Inflammatory macrophage treated with lipopolysaccharide for 4 hours (primary cell): ENCODE measurements at places on chromosomes 2 and 18.

DNA sequence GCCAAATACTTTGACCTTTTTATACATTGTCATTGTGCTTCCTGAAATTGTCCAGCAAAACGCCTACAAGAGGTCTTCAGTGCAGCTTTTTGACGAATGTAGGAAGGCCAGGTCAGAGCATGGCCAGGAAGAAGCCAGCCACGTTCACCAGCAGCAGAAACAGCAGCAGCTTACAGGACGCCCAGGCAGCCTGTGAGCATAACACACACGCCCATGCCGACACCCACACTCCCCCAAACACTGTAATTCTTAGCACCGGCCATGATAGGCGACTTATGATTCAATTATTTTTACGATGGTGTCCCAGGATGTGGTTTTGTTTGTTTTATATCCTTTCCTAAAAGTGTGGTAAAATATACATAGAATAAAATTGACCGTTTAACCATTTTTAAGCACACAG is 249.1 kb upstream of the SALL3 start:
- DNase-seq = no peak

DNA sequence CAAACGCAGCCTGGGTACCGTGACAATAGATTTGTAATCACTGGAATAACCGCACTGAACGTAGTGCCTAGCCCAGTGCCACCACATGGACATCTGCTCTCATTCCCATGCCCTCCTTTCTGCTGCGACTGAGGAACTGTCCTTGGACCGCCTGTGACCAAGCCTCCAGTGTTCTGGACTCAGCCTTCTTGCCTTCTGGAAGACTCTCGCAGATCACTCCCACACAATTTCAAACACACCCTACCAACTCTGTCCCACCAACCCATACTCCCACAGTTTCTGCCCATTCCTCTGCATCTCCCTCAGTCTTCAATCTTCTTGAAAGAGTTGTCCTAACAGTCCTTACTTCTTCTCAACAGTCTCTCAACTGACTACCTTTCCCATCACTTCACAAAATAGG is 2.1 kb downstream of the RNF149 start:
- peak; percentile 57 for DNase-seq

GRCh38 chr18:75264926-75265597 is 54.5 kb downstream of the TSHZ1 start:
- DNase-seq = no peak

DNA sequence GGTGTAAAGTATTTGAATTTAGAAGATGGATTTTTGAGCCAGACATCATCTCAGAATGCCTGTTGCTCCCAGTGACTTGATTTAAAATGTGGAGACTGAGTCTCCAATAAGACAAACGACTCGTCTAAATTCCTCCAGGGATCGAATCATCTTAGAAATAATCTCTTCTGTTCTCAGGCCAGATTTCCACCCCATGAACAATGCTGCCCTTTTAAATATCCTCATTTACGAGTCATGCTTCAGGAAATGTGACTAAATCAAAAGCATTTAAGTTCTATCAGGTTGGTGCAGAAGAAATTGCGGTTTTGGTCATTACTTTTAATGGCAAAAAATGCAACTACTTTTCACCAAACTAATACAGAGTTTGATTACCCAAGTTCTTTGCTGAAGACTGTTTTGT is 684.6 kb upstream of the SOX11 start:
- no peak for DNase-seq

GRCh38 chr2:109645412-109646184 is 31.4 kb downstream of the SOWAHC start:
- DNase-seq = no peak

DNA sequence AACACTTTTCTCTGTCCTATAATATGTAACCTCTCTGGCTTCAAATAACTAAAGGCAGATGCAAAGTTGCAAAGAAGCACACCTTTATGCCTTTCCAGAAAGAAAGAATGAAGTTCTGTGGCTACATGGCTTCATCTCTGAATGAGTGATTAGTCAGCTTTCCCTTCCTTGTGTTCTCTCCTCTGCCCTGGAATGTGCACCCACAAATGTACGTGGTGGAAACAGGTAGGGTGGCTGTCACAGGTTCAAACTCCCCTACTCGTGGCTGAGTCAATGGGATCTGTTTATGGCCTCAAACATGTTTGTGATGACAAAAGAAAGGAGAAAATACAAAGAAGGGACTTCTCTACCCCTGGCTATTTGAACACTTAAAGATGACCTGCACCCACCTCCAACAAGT is 55.5 kb upstream of the ACVR2A start:
- no peak for DNase-seq

- DNase-seq = no peak
Measured at GRCh38 chr2:179524809-179525339, 260.2 kb upstream of the SESTD1 start.

DNA sequence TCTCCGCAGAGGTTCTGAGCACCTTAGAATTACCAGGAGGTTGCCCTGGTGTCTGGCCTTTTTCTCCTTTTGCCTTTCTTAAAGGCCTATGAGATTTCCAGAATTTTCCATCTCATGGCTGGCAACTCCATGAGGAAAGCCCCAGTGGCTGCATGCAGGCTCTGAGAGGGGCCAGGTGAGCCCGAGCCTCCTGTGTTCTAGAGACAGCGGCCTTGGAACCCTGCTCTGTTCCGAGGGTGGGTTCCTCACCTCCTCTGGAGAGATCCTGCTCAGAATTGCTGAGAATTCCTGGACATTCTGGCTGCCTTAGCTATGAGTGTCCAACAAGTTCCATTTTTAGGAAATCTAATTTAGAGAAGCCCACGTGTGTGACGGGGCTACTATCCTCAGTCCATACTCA is 35.7 kb upstream of the HPCAL1 start:
- no peak for DNase-seq

DNA sequence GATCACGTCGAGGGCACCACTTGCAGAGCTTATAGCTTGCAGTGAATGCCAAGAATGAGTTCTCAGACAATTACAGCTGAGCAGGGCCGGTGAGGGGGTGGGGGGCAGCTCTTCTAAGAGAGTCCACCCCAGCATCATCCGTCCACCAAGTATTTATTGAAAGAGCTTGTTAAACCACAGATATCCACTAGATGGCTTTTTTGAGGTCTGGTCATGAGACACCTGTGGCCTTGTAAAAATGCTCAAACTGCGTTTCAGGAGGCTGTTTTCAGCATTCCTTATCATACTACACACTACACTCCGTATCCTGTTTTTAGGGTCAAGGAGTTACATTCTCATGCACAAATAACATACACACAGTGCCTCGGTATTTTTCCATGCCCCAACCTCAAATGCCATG is 51.5 kb downstream of the DNAJC10 start:
- peak; percentile 3 for DNase-seq

DNA sequence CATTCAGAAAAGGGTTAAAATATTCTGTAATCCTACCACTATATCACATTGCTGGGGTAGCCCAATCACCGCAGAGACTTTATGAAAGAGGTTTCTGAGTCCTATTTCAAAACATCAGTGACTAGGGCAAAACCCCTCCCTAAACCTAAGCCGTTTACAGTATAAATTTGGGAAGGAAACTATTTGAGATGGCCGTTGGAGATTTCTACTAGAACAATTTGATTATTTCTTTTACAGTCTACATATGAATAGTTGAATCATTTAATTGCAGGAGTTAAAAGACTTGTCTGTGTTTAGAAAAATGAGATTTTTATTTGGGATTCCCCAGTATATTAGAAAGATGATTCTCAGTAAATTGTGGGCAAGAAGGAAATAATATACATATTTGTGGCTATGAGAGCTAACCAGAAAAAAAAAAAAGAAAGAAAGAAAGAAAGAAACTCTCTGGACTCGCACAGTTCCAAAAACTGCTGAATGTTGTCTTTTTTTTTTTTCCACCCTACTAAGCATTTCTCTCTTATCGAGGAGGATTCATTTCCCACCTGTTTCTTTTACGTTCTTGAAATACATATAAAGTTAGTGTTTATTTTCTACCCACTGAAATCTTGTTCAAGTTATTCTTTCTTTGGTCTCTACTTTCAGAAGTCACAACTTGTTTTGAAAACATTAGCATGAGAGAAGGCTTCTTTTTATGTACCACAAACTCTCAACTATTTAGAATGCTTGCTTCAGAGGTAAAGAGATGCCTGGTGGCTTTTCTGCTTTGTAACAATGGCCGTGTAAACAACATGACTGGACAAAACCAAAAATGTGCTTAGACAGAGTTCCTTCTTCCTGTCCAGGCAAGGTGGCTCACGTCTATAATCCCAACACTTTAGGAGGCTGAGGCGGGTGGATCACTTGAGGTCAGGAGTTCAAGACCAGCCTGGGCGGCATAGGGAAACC is 65.9 kb downstream of the BCL2 start:
- peak; percentile 87 for DNase-seq

- no peak for DNase-seq
Measured at GRCh38 chr2:4780679-4781078, 911.5 kb upstream of the SOX11 start.

DNA sequence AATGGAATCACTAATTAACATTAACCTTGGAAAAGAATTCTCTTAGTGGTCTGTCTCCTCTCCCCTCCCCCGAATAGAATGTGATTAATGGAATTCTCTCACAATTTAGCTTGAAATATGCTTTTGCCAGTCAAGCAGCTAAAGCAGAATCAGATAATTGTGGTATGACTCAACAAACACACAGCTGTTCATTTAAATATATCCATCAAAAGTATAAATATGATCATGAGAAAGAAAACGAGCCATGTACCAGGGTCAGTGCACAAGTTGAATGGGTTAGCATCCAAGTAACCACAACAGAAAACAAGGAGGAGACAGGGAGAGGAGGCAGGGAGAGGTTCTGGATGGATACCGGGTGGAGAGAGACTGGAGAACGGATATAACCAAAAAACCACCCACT is 66.9 kb downstream of the ACVR1 start:
- DNase-seq = no peak
